ENCODE measurements at places on chromosomes 1 and 21.

- no peak for DNase-seq
These were observed 18.6 kb upstream of the RGS8 start for GRCh38 chr1:182702826-182703524.

DNA sequence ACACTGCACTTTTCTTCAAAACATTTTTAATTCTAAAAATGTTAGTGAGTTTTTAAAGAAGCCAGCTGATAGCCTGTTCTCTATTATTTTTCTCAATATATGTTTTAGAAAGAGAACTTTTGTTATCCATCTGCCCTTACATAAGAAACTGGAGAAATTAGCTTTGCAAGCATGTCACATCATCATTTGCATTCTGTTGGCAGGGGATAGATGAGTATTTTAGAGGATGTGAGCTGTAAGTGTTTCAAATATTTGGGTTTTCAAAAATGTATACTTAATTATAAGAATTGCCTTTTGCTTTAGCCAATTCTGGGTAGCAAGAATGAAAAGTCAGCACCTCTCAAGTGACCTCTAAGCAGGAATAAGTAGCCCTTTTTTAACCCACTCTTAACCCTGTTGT is 7.4 kb downstream of the NFIA start:
- DNase-seq: no peak

DNA sequence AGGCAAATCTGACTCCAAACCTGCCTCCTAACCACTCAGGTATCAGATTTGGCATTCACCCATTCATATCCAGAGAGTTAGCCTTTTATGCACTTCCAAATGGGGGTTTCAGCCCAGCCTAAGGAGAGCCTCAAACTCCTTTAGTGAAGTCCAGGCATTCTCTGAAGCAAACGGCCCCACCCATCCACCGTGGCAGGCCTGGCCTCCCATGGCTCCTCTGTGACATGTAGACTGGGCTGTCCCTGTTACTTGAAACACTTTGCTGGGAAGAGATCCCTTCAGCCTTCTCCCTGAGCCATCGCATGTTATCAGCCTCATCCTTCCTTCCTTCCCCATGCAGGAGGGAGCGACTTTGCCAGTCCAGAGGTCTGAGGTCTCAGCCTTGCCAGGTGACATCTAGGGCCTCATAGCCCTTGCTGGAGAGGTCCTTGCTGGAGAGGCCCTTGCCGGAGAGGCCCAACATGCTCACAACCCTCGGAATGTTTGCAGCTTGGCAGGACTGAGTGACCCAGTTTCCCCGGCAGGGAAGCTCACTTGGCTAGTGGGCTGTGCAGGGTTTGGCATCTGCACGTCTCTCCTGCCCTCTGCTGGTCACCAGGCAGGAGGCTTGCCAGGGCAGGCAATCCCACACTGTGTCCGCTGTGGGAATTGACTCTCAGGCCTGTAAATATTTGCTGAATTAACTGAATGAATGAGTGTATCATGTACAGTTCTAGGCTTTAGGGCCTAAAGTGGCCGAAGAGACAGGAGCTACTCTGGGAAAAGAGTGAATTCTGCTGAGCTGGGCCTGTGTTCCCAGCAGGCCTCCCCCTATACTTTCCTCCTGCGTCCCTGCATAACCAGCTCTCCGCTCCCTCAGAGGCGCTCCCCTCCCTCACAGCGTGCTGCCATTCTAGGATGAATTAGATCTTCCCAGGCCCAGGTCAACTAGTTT is 26.7 kb upstream of the RBM15 start:
- DNase-seq: peak; percentile 77

- DNase-seq: no peak
These were observed 126.0 kb upstream of the NRIP1 start for GRCh38 chr21:15190837-15191236.

DNA sequence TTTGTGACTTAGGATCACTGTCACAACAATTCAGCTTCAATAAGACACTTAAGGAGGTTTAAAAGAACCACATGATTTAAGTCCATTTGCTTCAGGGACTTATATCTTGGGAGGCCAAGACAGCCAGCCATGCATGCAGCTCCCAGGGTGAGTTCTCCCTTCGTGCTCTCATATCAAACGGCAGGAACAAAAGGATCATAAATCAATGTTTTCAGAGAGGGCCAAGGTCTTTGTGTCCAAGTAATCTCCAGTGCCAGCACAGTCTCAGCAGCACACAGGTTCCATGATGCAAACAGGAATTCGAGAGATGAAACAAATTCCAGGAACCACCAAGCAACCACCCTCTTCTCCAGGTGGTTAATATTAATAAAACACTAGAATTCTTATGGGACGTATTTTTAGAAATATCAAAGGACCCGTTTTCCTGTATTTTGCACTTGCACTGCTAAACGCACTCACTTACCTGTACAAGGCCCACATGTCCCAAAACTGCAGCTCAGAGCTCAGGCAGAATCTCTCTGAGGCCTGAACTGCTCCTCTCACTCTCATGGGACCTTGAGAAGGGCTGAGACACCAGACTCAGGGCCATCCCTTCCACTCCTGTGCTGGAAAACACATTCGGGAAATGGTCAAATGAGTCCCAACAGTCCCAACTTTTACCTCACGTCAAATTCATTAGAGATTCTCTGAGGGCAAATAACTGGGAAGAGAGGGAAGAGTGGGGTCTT is 100.0 kb upstream of the RAB4A start:
- DNase-seq: peak; percentile 16

- no peak for DNase-seq
These were observed 4.2 kb downstream of the RERE start for GRCh38 chr1:8813016-8813763.

GRCh38 chr1:223611936-223612335 is 53.6 kb downstream of the CAPN8 start:
- DNase-seq: no peak

- no peak for DNase-seq
These were observed 136.5 kb upstream of the ZC3H11B start for GRCh38 chr1:219749370-219749769.

DNA sequence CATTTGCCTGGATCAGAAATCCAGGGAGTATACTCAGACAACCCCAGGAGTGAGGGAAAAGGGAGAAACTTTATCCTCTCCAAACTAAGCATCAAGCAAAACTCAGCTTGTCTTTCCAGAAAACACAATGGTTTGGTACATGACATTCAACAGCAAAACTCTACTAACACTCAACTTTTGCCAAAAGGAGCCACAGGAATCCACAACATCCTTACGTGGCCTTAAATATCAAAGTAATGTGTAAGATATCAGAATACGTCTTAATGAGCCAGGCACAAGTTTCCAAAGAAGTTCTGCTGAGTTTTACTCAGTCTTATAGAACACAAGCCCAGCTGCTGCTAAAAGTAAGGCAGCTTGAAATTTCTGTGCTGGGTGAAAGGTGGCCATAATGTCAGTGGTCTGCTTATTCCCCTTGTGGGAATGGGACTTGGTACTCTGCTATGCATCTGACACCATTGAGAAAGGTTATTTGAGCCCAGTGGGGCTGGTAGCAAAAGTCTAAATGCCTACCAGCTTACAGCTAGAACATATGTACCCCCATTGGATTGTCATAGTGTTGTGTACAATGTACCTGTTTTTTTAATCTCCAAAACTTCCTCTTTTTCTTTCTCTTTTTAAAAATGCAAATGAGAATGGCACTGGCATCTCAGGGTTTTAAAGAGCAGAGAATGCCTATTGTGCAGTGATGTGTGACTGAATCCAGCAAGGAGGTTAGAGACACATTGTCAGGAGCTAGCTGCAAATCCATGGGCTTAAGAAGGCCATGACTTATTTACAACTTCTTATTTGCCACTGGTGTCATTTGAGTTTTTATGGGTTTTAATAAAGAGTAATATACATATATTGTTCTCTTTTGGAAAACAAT is 62.0 kb upstream of the ST6GALNAC3 start:
- no peak for DNase-seq
